ENCODE measurements at places on chromosomes 2 and 18.

- no peak for DNase-seq
Observed at GRCh38 chr18:43170586-43170985, 55.1 kb upstream of the RIT2 start.

- no peak for DNase-seq
Observed at GRCh38 chr2:121234144-121234543, 50.9 kb downstream of the TFCP2L1 start.

DNA sequence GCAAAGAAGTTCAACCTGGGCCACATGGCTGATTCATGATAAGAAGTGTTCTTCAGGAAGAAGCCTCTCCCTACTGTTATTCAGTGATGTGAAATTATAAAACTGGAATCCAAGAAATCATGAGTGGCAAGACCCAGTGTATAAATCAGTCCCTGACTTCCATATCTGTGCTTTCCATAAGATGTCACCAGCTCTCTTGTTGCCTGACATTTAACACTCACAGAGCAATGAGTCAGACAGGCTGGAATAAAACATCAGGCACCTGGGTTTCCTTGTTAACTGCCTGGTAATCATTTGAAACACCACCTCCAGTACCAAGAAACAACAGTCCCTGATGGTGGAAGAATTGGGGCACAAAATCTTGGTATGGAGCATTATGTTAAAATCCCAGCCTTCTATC lies 76.1 kb downstream of the SCG2 start:
- DNase-seq: no peak

DNA sequence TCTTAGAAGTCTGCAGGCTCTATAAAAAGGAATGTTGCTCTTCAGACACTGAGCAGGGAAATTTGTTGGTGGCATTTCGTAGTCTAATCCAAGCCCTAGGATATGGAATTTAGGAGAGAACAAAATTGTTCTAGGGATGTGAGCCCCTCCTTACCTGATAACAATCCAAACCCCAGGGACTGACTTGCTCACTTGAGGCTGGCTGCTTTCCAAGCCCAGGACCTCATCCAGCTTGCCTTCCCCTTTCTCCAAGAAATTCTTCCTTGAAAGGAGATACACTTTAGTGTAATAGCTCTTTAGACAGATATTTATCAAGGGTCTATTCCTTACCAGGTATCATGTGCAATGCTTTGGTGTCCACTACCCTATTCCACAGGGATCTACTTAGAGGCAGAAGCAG lies 279.8 kb downstream of the C1D start:
- DNase-seq: no peak

- no peak for DNase-seq
Observed at GRCh38 chr18:46555724-46556123, 101.3 kb downstream of the LOXHD1 start.

DNA sequence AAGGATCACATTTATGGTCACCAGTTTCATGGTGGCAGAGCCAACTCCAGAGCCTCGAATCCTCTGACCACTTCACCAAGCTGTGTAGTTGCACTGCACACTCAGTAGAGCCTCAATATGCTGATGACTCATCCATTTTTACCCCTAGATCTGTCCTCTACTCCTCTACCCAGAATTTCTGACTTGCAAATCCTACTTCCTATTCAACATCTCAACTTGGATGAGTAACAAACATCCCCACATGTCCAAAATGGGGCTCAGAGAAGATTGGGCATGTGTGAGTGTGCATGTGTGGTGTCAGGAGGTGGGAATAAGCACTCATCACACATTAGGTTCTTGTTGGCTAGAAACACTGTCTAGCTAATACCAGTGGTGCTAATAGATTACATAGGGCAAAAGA lies 57.8 kb upstream of the IGFBP2 start:
- DNase-seq: no peak

DNA sequence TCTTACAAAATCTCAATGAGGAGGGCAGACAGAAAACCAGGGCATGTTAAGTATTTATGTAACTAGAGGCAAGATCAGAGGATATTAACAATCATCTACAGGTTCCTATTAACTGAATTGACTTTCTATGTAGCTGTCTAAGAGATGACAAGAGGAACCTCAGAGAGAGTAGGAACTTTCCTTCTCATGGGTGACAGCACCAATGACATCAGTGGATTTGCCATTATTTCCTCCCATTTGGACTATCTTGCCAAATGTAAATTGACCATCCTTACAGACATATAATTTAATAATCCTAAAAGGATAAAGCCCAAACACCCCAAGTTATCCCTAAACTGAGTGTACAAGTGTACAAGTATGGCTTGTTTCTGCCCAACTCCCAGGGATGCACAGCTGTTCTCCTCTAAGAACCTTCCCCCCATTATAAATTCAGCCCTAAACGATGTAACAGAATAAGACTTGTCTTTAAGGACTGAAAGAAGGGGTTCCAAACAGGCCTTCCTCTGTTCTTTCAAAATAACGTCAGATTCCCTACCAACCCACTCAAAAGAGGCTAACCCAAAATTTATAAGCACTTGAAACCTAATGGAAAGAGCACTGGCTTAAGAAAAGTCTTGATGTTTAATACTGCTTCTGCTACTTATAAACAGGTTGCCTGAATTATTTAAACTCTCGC lies 73.4 kb upstream of the CHAC2 start:
- DNase-seq: no peak

GRCh38 chr2:151922845-151923666 lies 94.8 kb upstream of the ARL5A start:
- no peak for DNase-seq

DNA sequence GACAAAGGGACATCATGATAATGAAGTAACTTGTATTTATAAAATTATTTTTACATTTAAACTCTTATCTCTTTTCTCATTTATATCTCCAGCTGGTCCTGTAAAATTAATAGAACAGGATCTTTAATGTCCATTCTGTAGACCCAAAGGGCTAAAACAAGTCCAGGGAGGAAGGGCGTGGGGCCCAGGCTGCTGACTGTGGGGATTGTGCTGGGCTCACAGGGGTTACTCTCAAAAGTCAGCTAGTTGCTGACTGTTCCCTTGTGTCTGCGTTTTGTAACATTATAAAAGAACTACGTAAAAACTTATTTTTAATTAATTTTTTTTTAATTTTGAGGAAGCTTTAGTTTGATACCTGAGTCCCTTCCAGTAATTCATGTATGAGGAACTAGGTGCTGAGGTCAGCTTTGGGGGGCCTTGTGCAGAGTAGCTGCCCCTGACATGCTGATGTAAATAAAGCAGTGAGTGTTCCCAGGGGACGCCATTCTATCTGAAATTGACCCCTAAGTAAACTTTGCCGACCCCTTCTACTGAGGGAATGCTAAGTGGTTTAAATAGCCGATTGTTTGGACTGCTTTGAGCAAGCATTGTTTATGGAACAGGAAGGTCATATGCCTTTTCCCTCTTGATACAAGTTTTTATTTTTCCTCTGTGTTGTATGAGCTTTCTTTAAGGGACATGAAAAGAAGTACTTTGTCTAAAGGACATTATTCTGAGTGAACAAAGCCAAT lies 56.4 kb downstream of the MERTK start:
- DNase-seq: no peak

GRCh38 chr18:72720116-72720515 lies 147.7 kb downstream of the NETO1 start:
- no peak for DNase-seq

GRCh38 chr2:152037743-152038435 lies 61.0 kb downstream of the CACNB4 start:
- DNase-seq: no peak

- no peak for DNase-seq
Observed at GRCh38 chr18:12362473-12363174, 14.4 kb downstream of the AFG3L2 start.

DNA sequence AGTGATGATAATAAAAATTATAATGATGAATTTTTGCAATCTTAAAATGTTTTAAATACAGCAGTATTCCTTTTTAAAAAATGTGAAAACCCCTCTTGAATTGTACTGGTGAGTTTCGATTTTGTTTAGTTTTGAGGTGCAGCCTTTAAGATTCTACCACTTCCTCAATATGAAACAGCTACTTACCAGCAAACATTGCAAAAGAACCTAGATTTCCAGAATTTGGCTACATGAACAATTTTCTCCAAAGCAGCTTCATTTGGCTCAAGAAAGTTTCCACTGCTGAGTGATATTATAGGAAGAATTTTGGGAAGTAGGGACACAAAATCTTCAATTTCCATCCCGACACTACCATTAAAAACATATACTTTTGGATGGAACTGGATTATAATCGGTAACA lies 12.0 kb downstream of the TCF4 start:
- no peak for DNase-seq

GRCh38 chr2:83063511-83063910 lies 1395.6 kb downstream of the SUCLG1 start:
- no peak for DNase-seq

- no peak for DNase-seq
Observed at GRCh38 chr2:113050921-113051895, 1.5 kb downstream of the IL36B start.

GRCh38 chr18:24460388-24460787 lies at the start of gene HRH4:
Gene HRH4 (plus strand): TSS chr18:24460637. CDS start chr18:24460729, 92 bp downstream.
- DNase-seq: no peak

DNA sequence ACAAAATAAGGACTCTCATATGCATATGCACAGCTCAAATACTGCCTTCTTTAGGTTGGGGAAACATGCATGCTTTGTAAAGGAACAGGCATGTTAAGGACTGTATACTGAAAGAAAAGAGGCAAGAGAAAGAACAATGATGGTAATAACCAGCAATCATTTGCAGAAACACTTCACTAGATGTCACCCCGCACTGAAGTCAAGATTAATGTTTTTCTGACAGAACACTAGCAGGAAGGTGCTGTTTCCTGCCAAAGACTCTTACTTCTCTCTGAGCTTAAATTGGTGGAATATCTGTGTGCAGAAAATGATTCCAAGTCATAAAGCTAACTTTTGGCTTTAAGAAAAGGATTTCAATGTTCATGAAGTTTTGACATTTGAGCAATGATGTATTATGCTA lies 19.3 kb upstream of the CSRNP3 start:
- no peak for DNase-seq

DNA sequence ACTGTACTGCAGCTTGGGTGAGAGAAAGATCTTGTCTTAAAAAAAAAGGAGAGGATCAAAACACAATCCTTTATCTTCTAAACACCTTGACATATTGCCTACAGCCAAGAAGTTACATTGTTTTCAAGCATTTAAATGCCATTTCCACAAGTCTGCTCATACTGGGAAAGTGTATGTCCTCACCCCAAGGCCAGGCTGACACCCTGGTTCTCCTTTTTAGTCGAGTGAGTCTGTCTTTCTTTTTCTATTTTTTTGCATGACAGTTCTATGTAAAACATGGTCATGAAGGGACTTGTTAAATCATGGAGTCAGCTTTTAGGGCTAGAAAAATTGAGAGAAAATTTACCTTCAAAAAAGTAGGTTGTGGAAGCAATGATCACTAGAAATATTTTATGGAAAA lies 233.3 kb downstream of the FAM210A start:
- no peak for DNase-seq

DNA sequence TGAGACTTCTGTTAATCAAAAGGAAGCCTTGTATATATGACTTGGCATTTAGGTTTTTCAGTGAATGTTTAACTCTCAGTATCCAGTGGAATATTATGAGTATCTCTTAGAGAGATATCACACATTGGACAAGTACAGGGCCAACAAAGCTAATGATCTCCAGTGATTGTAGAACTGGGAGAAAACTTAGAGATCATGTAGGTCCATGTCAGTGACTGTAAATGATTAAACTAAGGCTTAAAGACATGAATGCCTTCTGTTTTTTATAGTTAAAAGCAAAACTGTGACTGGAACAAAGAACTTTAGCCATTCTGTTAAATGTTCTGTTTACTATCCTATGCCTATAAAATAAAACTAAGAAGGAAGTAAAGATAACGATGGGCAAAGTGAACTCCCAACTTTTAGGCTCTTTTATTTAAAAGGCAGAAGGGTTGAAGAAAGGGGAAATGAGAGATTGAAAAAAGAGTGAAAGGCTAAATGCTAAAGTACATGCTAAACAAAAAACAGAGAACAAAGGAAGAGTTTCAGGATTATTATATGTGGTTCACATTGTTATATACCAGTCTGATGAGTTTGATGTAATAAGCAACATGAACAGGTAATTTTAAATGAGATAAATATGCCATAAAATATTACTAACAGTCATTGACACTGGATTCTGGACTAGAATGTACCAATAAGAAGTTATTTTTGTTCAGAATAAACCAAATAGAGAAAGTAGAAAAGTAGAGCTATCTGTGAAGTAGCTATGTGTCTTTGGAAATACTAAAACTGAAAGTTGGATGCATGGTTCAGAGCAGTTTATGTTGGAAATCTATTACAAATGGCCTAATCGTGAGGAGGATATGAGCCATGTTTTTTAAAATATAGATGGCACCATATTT lies 37.1 kb upstream of the TNFRSF11A start:
- no peak for DNase-seq

DNA sequence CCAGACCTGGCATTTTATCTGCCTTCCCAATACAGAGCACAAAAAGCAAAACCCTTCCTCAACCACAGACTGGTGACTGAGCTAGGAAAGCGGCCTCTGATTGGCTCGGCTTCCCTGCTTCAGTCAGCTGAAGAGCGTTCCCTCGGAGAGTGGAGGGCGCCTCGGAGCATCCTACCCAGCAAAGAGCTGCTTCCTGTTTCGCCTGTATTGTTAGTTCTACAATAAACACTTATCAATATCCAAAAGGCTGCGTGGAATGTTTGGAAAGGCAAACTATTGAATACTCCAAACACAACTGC lies 125.0 kb downstream of the CACNB4 start:
- no peak for DNase-seq

GRCh38 chr2:221569871-221570270 lies 2.2 kb downstream of the EPHA4 start:
- DNase-seq: no peak

DNA sequence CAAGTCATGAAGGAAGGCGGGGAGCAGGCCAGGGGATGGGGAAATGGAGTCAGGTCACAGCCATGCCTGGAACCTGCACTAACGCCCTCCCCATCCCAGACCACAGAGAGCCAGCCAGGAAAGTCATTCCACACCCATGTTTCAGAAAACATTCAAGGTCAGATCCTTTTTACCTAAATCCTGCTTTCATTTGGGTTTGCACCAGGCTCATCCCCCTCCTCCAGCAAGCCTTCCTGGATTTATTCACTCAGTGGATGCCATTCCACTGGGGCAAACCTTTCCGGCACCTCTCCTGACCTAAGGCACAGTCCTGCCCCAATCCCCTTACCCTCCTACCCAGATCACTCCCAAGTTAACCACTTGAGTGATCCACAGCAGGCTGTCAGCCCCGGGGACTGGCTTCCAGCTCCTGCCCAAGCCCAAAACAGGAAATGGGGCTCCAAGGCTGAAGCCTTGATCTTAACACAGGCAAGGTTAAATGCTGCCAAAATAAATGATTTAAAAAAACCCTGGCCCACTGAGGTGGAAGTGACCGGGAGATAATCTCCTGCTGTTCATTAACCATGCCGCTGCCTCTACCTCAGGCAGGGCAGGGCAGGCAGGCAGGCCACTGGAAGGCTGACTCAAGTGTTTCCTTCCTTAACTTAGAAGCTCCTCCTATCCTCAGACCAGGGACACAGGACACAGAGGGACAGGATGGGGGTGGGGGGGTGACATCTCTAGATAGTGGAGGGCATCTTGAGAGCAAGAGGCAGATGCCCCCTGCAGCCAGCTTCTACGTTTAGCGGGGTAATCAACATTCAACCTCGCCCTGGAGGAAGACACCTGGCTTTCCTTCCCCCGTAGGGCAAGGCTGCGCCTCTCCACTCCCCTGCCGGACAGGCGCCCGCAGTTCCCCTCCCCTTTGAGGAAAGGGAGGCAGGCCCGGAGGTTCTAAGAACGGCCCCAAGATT lies 1.4 kb downstream of the RAB11FIP5 start:
- DNase-seq: no peak

All from activated T-cell treated with anti-CD3 and anti-CD28 coated beads for 24 hours (primary cell).